Gastrocnemius medialis (tissue), 4 donors: ENCODE measurements at places on chromosomes 7 and 10.

GRCh38 chr10:77837248-77837924 is 89.2 kb downstream of the DLG5 start:
- DNase-seq: no peak

DNA sequence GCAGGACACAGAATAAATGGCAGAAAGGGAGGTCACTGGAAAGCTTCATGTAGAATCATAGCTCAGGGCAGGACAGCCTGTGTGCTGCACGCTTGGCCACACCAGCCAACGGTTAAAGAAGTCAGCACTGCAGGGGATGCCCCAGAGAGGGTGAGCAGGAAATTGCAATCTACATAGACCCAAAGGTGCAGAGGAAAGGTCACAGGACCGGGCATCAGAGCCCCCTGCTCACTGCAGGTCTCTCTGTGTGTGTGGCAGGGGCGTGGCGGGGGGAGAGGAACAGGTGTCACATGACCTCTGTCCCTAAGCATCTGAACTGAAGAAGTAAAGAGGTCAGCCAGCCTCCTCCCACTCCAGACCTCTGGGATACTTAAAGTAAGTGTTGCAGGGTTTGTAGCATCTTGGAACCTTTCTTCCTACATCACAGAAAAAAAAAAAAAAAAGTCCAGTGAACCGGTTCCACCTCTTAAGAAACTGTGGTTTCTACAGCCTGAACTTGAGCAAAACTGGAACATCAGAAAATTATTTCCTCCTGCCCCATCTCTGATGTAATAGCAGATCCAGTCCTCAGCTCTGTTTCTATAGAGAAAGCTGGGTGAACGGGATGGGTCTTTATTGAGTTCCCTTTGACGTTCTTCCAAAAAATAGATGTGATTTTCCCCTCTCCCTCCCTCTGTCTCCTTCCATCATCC is 64.3 kb downstream of the RGS10 start:
- DNase-seq: no peak

GRCh38 chr10:77244286-77244685 is 393.3 kb downstream of the KCNMA1 start:
- no peak for DNase-seq

DNA sequence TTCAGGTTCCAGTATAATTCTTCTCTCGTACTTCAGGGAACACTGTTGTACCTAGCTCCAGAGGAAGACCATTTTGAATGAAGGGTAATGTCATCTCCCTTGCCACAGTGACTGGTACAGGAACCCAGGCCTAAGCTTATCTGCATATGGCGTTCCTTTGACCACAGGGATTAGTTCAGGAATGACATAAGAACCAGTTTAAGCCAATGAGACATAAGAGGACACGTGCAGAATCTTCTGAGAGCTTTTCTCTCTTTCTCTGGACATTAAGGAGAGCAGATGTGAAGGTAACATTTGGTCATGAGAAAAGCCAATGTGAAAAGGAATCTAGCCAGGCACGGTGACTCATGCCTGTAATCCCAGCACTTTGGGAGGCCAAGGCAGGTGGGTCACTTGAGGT is 21.8 kb upstream of the HIBADH start:
- no peak for DNase-seq

- no peak for DNase-seq
Measured at GRCh38 chr7:106729720-106730385, 68.9 kb upstream of the CCDC71L start.

DNA sequence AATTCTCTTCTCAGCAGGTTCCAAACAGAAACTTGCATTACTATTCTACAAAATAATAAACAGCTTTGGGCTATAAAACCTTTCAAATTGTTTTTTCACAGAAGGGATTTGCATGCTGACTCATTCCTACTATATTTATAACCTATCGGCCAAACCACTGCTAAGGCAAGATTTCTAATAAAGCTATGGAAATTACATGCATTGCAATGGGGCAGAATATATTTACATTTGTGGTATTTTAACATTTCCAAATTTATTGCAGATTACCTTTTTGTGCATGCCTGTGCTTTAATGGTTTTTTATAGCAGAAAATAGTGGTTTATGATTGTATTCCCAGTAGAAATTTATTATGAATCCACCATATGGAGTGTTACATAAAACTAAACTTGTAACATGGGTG is 69.0 kb upstream of the NPVF start:
- DNase-seq: no peak

DNA sequence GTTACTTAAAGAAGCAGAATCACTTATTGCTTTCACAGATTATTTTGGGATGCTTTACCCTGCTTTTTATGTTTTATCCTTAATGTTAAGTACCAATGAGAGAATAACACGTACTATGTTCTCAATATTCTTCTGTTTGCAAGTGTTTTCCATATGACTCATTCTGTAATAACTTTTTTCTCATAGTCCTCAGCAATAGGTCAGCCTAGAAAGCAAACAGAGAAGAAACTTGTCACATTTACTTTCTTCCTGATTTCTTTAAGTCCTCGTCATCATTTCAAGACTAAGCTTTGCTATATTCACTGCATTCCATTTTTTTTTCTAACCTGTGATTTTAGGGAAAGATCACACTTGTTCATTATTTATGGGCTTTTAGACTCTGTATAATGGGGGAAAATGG is 6.8 kb upstream of the AGR2 start:
- DNase-seq: no peak

DNA sequence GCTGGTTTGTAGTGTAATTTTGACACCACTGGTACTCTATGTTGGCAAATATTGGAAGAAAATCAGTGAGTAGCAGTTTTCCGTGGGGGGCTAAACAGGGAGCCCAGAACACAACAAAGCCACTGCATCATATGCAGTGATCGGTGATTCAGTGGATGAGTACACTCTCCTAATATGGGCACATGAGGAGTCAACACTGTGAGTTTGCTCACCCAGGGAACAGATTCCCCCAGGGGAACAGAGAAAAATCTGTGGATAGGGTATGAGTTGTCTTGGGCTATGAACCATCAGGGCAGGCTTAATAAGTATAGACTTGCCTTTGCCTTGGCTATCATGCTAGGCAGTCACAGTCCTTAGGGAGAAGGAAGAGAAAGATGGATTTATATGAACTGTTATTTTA is 227.7 kb upstream of the SEMA3E start:
- no peak for DNase-seq

DNA sequence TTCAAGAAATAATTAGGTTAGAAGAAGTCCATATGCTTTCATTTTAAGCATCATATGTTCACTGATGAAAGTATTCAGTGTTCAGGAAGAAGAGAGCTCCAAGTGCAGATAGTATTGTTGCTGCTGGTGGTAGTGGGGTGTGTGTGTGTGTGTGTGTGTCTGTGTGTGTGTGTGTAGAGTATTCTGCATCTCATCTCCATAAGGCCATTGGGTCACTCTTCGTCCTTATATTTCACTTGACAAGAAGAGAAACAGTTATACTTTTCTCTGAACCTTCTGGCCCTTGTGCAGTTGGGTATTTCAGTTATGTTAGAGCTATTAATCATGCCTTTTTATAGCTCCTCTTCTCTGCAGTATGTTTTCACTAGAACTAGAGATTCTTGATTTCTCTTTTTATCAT is 26.2 kb downstream of the ADAM22 start:
- no peak for DNase-seq

DNA sequence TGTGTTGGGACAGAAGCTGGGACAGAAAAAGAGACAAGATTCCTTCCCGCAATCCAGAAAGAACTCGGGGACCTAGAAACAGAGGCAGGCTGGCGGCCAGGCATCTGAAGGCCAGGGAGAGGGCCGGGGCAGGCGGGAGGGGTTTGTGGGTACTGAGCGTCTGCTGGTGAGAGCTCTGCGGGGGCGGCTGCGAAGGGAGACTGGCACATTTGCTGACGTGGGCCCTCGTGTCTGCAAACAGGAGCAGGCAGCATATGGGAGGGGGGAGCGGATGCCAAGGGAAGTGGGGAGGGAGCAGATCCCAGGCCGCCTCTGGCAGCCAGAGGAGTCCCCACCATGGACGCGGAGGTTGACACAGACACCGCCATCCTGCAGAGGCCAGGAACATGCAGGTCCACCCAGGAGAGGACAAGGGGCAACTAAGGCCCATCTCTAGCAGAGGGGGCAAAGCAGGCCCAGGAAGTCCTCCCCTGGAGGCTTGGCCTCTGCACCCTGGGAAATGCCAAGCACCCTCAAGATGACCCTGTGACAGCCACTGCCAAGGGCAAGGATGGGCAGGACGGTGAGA is 32.2 kb downstream of the KCNH2 start:
- no peak for DNase-seq
